ENCODE measurements at places on chromosomes 7 and 10. TPM values are rescaled to one million over a fixed set of nuclear protein-coding genes. Genes with fewer than 3 reads are reported as not detected.

EN2 gene
- not detected for total RNA-seq

SEMA3D gene
- total RNA-seq: 17.7 TPM

SLC39A12 gene
- total RNA-seq: not detected

LIPA gene
- 70.1 TPM for total RNA-seq

TMEM273 gene
- total RNA-seq: not detected

CHRM2 gene
- total RNA-seq: not detected

HEPACAM2 gene
- not detected for total RNA-seq

TRPV6 gene
- 0.46 TPM for total RNA-seq

GRID2IP gene
- total RNA-seq: 0.07 TPM

PNLIPRP3 gene
- not detected for total RNA-seq

RSU1 gene
- 138 TPM for total RNA-seq

ITIH2 gene
- total RNA-seq: not detected

PBLD gene
- 5.7 TPM for total RNA-seq

DNA sequence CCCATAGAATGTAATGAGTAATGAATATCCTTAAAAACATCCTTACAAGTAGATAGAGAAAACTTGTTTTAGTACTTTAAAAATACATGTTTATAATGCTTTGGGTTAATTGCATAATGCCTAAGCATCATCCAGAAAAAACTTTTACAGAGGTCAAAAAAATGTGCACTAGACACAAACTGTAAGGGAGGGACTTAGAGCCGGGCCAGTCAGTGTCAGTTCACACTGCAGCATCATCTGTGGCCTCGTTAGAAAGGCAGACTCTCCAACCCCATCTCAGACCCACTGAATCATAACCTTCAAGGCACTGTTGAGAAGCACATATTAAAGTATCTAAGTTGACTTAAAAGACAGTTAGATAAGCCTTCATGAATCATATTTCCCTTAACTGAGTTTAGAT, 230.1 kb upstream of the PRPS1L1 start:
- H3K4me1 ChIP-seq: no peaks in the 10 kb centered on the region
- DNase-seq: peak; percentile 22
- H3K36me3 ChIP-seq: no peaks in the 10 kb centered on the region
- no peaks in the 10 kb centered on the region for H3K27me3 ChIP-seq
- no peak overlapping the region for H3K4me3 ChIP-seq

GRCh38 chr10:76514321-76514720, 1082.9 kb downstream of the LRMDA start:
- no peaks in the 10 kb centered on the region for H3K4me1 ChIP-seq
- H3K36me3 ChIP-seq: no peaks in the 10 kb centered on the region
- H3K4me3 ChIP-seq: no peak overlapping the region
- no peak for DNase-seq
- no peaks in the 10 kb centered on the region for H3K27me3 ChIP-seq
- no peak overlapping the region for H3K27ac ChIP-seq

- no peak overlapping the region for H3K27ac ChIP-seq
- H3K4me3 ChIP-seq: no peak overlapping the region
- no peaks in the 10 kb centered on the region for H3K36me3 ChIP-seq
- H3K4me1 ChIP-seq: no peaks in the 10 kb centered on the region
- no peak for DNase-seq
Measured at GRCh38 chr10:124043310-124044142, 49.9 kb downstream of the CHST15 start.

- no peaks in the 10 kb centered on the region for H3K4me1 ChIP-seq
- H3K27me3 ChIP-seq: no peaks in the 10 kb centered on the region
- H3K36me3 ChIP-seq: no peaks in the 10 kb centered on the region
- H3K27ac ChIP-seq: no peak overlapping the region
Measured at GRCh38 chr7:91066627-91067026, 197.6 kb upstream of the FZD1 start.

DNA sequence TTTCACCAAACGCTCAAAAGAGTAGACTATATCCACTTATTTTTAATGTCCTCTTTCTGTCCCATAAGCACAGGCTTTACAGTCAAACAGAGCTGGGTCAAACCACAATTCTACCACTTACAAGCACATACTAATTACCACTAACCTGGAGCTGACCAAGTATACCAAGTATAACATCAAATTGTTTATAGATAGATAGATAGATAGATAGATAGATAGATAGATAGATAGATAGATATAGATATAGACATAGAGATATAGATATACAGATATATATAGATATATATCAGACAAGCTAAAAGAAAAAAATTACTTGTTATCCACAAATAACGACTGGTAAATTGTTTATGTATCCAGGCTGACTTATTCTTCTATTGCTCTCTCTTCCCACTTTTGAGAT, 52.5 kb upstream of the SPOCK2 start:
- no peak for DNase-seq
- H3K27me3 ChIP-seq: no peaks in the 10 kb centered on the region
- no peak overlapping the region for H3K27ac ChIP-seq
- H3K36me3 ChIP-seq: no peaks in the 10 kb centered on the region

- no peaks in the 10 kb centered on the region for H3K27me3 ChIP-seq
- H3K4me1 ChIP-seq: no peaks in the 10 kb centered on the region
- no peaks in the 10 kb centered on the region for H3K36me3 ChIP-seq
- H3K27ac ChIP-seq: no peak overlapping the region
- no peak for DNase-seq
- H3K4me3 ChIP-seq: no peak overlapping the region
Measured at GRCh38 chr10:107085665-107086525, 78.6 kb downstream of the SORCS1 start.

GRCh38 chr7:17019106-17019505, 137.3 kb upstream of the AGR3 start:
- H3K27me3 ChIP-seq: no peaks in the 10 kb centered on the region
- no peak for DNase-seq
- peaks cover 8% of the 10 kb centered on the region for H3K4me1 ChIP-seq
- H3K4me3 ChIP-seq: no peak overlapping the region
- H3K27ac ChIP-seq: no peak overlapping the region

GRCh38 chr7:3592401-3593134, 291.5 kb downstream of the SDK1 start:
- no peaks in the 10 kb centered on the region for H3K27me3 ChIP-seq
- H3K4me3 ChIP-seq: no peak overlapping the region
- no peaks in the 10 kb centered on the region for H3K4me1 ChIP-seq
- H3K27ac ChIP-seq: no peak overlapping the region

GRCh38 chr7:24233386-24233785, 50.6 kb upstream of the NPY start:
- H3K27ac ChIP-seq: no peak overlapping the region
- DNase-seq: no peak
- H3K4me3 ChIP-seq: no peak overlapping the region
- no peaks in the 10 kb centered on the region for H3K27me3 ChIP-seq

- no peak overlapping the region for H3K4me3 ChIP-seq
- no peaks in the 10 kb centered on the region for H3K27me3 ChIP-seq
- H3K4me1 ChIP-seq: peaks cover 8% of the 10 kb centered on the region
- peaks cover 2% of the 10 kb centered on the region for H3K36me3 ChIP-seq
Measured at GRCh38 chr10:62011558-62011957, 110.1 kb downstream of the ARID5B start.

- H3K4me3 ChIP-seq: peak overlapping the region; percentile 85
- DNase-seq: no peak
- H3K36me3 ChIP-seq: no peaks in the 10 kb centered on the region
- H3K27ac ChIP-seq: no peak overlapping the region
Measured at GRCh38 chr10:123009105-123009820, 457 bp downstream of the ACADSB start.

DNA sequence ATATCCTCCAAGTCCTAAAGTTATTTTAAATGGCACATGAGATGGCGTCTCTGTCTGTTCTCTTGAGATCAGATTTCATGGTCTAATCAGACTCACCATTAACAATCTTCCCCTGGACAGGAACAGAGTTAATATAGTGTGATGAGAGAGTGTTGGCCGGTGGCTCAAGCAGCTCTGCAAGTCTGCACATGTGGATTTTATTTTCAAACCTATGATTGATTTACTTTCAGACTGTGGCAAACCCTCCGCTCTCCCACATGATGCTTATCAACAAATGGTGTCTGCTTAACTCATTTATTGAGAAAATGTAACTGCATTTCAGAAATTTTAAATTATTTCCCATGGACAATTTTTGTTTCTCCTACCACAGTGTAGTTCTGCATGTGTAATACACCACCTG, 46.5 kb upstream of the HGF start:
- no peaks in the 10 kb centered on the region for H3K27me3 ChIP-seq
- no peaks in the 10 kb centered on the region for H3K4me1 ChIP-seq
- H3K4me3 ChIP-seq: no peak overlapping the region
- DNase-seq: no peak
- no peaks in the 10 kb centered on the region for H3K36me3 ChIP-seq
- H3K27ac ChIP-seq: no peak overlapping the region

DNA sequence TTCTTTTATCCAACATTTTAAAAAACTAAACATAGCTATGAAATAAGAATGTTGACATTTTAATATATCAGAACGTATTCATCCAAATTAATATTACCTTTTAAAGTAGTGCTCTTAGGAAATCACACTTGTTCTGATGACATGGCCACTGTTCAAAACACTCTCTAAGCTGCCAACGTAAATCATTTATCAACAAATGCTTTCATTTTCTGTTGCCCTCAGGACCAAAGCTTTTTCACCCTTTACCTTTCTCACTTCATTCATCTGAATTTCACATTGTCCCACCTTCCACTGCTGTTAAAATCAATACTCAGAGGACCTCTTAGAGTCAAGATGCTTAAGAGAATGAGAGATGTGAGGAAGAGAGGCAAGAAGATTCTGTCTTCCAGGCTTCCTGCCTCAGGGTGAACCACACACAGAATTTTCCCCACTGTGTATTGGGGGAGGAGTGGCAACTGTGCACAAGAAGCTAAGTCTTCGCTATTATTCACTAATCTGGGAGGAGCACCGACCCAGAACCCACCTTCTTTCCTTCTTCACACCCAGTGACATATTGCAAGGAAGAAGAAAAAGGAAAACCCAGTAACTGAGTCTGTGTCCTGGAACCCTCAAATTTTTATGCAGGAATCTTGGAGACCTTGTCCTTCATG, 21.0 kb downstream of the HIBADH start:
- no peaks in the 10 kb centered on the region for H3K27me3 ChIP-seq
- peaks cover 19% of the 10 kb centered on the region for H3K4me1 ChIP-seq
- no peaks in the 10 kb centered on the region for H3K36me3 ChIP-seq
- peak overlapping the region; percentile 38 for H3K4me3 ChIP-seq
- peak overlapping the region; percentile 57 for H3K27ac ChIP-seq

DNA sequence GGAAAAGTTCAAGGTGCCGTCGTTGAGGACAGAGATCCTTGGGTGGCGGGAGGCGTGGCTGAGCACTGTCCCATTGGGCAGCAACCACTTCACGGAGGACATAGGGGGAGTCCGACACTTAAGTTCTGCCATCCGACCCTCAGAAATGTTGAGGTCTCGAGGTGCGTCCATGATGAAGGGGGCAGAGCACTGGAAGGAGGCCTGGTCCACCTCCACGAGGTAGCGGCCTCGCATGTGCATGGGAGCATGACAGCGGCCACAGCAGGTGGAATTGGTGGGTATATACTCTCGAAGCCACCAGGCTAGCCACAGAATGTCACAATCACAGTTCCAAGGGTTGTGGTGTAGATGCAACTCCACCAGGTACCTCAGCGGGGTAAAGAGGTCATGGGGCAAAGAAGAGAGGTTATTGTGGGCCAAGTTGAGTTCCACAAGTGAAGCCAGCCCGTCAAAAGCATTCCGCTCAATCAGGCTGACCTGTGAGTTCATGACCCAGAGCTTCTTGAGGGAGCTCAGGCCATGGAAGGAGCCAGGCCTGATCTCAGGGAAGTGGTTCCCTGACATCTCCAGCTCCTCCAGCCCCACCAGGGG, 1.7 kb downstream of the LRRC4 start:
- no peak for DNase-seq
- H3K4me3 ChIP-seq: no peak overlapping the region
- H3K27me3 ChIP-seq: no peaks in the 10 kb centered on the region
- no peak overlapping the region for H3K27ac ChIP-seq

- DNase-seq: peak; percentile 63
- peaks cover 37% of the 10 kb centered on the region for H3K4me1 ChIP-seq
- peak overlapping the region; percentile 34 for H3K27ac ChIP-seq
- H3K36me3 ChIP-seq: no peaks in the 10 kb centered on the region
Measured at GRCh38 chr10:126203746-126204145, 184.5 kb downstream of the ADAM12 start.

GRCh38 chr7:105346593-105347322, 42.0 kb downstream of the SRPK2 start:
- no peaks in the 10 kb centered on the region for H3K27me3 ChIP-seq
- DNase-seq: no peak
- H3K27ac ChIP-seq: no peak overlapping the region

DNA sequence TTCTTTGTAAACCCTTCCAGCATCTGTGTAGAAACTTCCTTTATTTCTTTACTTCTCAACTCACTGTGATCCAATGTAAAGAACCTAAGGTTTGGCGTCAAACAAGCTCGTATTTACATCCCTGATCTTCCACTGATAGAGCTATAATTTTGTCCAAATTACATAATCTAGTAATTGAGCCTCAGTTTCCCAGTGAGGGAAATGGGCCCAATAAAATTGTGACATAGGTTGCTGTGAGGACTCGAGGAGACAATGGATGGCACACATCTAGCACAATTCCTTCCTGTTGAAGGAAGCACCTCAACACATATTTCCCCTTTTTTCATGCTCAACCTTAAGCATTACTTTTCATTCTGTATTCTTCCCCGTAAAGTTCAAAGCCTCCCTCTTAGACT, 193.3 kb upstream of the BMPER start:
- H3K27ac ChIP-seq: no peak overlapping the region
- no peak overlapping the region for H3K4me3 ChIP-seq
- H3K36me3 ChIP-seq: no peaks in the 10 kb centered on the region
- no peaks in the 10 kb centered on the region for H3K4me1 ChIP-seq

GRCh38 chr10:128914681-128915080, 552.4 kb upstream of the MGMT start:
- H3K36me3 ChIP-seq: no peaks in the 10 kb centered on the region
- H3K4me3 ChIP-seq: no peak overlapping the region
- H3K4me1 ChIP-seq: no peaks in the 10 kb centered on the region
- H3K27ac ChIP-seq: no peak overlapping the region

DNA sequence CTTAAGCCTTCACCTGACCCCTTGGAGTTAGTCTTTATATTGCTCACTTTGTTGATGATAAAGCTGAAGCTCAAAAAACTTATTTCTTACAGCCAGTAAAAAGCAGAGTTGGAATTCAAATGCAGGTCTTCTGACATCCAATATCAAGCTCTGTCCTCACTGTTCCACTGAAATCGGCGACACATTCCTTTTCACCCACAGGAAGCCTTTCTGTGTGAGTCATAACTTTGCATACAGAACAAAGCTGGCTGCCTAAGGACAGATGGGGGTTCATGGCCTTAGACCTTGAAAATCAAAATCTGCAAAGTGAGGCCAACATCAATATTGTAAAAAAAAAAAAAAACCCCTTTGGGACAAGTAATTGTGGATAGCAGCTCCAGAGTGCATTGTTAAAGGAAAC, 21.8 kb upstream of the AKR1B1 start:
- H3K4me3 ChIP-seq: no peak overlapping the region
- no peaks in the 10 kb centered on the region for H3K36me3 ChIP-seq
- H3K4me1 ChIP-seq: peaks cover 9% of the 10 kb centered on the region
- DNase-seq: peak; percentile 52

DNA sequence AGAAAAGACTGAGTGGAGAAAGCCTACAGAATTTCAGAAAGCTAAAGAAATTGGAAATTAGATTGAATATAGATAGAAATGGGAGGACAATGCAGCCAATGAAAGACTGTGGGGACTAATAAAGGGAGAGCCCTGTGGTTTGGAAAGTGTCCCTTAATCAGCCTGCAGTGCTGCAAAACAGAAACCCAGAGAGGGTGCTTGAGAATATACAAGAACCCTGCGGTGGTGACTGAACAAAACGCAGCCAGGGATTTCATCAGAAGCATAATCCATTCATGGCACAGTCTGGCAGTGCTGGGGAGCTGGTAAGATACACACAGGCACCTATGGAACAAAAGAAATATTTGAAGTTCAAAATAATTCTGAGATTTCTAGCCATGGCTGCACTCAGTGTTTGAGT, 19.1 kb downstream of the CEP41 start:
- no peak overlapping the region for H3K27ac ChIP-seq
- H3K36me3 ChIP-seq: no peaks in the 10 kb centered on the region
- no peak overlapping the region for H3K4me3 ChIP-seq
- DNase-seq: peak; percentile 62
- H3K4me1 ChIP-seq: peaks cover 19% of the 10 kb centered on the region
- no peaks in the 10 kb centered on the region for H3K27me3 ChIP-seq
